ENCODE measurements at places on chromosomes 6 and 20.

- no peak for DNase-seq
These were observed 12.9 kb upstream of the HIVEP1 start for GRCh38 chr6:11999246-11999645.

DNA sequence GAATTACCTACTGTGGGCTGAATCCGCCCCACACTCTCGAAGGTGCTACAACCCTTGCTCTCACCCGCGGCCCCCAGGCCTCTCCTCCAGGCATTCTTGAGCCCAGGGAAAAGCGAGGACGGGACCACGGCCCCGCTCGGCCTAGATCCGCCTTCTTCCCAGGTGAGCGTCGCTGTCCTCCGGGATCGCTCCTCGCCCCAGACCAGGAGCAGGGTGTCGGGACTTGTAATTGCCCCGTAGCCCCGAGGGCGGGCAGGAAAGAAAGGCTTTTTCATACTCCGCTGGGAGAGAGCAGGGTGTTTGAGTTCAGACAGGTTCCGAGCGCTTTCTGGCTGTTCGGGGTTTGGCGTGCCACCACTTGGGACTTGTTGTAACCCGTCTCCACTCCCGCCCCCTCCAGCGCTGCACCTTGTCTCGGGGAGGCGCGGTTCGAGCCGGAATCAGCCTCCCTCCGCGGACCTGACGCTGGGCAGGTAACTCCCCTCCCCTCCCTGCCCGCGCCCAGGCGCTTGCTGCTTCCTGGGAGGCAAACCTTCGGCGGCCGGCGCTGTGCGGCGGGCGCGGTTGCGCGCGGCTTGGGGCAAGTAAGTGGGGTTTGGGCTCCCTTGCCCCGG lies at the start of gene FAM83B:
TSS of gene FAM83B (plus strand) at position 529 of the 614 bp plus-strand sequence. CDS start 23,476 bp downstream, outside the sequence.
- DNase-seq = no peak

DNA sequence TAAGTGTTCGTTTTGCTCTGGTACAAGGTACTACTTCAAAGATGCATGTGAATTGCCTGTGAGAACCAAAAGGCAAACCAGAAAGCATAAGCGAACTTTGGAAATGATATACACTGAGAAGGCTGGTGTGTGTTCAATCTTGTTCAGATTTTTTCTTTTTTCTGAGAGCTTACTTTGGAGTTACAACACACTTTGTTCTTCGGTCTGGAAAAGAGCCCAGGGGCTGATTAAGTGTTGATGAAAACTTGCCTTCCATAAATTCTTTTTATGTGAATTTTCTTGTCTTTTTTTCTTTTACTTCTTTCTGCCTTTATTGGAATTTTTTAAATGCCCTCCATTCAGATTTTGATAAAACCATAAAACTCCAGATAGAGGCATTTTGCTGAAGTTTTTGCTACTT lies 395.1 kb upstream of the SASH1 start:
- DNase-seq = no peak

DNA sequence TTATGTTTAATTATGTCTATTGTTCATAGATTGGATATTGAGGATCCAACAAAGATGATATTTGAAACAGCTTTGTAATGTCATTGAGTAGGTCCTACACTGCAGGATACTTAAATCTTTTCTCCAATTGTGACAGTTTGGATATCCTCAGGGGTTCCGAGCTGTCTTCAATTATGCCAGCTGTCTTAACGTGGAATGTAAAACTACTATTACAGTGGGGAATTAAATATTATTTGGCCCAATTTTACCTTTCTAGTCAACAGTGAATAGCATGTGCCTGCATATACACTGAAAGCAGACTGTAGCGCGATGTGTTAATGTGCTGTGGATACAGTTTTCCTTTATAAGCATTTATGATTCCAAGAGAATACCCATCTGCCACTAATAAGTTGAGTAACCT lies 156.9 kb downstream of the GRIK2 start:
- DNase-seq = no peak

DNA sequence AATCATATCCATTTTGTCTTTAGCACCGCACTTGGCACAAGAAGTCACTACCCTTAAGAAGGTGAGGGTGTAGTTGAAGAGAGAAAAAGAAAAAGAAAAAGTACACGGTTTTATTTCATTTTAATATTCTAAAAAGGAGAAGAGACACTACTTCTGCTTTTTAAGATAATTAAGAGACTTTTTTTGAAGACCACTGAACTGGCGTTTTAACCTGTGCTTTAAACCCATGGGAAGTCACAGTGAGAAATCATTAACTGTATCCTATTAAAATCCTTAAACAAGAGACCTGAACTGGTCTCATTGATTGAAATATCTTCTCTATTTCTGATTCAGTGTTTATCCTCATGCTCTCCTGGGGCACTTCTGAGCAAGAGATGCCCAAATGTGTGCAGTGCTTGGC lies 243.5 kb downstream of the TMEM242 start:
- no peak for DNase-seq

DNA sequence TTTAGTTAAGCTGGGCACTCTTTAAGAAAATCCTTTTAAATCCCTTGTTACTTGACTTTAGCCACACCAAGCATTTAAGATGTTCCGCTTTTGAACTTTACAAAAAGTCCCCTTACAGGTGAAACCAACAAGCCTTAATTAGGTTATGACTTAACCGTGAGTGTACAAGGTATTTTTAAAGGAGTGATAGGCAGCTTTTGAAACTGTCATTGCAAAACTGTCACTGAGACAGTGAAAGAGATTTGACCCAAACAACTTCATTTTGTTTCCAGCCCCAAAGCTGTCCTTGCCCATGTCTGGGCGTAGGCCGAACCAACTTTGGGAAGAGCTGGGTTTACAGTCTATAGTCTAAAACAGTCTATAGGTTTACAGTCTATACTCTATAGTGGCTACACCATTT lies 305.4 kb downstream of the FARS2 start:
- no peak for DNase-seq

DNA sequence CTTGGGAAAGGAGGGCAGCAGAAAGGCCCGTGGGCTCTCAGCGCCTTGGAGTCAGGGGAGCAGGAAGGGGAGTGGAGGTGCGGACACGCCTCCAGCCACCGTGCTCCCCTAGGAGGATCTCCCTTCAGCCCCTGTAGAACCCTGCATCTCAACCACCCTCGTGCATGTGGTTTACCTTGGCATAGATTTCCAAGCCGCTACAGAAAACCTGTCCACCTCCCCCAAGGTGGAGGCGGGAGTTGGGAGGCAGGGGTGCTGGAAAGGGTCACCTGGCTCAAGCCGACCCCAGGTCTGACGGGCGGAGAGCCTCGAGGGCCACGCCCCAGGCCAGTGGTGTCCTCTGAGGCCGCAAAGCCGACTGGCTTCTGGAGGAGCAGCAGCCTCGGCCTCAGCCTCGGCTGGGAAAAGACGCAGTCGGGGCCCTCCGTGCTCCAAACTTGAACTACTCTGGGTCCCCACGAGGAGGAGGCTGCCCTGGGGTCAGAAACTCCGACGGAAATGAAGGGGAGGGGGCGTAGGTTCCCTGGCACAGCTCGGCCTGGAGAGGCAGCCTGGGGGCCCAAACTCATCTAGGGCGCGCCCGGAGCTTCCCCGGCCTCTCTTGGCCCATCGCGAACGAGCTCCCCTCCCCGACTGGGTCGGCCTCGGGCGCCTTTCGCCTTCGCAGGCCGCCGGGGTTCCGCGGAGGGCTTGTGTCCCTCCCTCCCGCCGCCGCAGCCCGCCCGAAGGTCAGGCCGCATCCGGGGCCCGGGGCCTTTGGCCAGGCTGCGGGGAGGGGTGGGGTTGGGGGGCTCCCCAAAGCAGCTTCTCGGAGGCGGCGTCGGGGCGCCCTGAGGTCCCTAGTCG lies 6.3 kb upstream of the FOXF2 start:
- no peak for DNase-seq

GRCh38 chr6:1593958-1594314 lies 15.8 kb upstream of the FOXC1 start:
- no peak for DNase-seq

GRCh38 chr20:32510120-32510600 lies 75.0 kb downstream of the NOL4L start:
- DNase-seq = no peak

Data from GF-D8 (cell line).